ENCODE measurements at places on chromosomes 7 and 10.

GRCh38 chr7:6575281-6576023 is 1.8 kb upstream of the ZDHHC4 start:
- no peak for DNase-seq

GRCh38 chr10:5659702-5660528 is 6.5 kb downstream of the ASB13 start:
- DNase-seq = no peak

DNA sequence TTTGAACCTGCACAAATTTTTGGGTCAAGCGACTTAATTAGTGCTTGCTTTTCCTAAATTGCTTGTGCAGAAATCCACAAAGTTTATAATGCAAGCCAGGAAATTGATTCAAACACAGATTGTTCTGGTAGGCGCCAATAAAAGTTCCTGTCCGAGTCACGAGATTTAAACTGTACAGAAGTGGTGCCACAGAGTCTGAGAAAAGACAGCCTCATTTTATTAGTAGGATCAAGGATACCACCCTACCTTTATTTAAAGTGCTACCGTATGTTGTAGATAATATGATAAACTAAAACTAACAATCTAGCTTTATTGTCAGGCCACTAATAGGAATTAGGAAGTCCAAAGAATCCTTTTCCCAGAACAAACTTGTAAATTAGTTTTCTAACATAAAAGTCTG is 696.7 kb downstream of the TNS3 start:
- DNase-seq = no peak

- DNase-seq = no peak
Measured at GRCh38 chr10:60021361-60021760, 115.0 kb upstream of the CCDC6 start.

DNA sequence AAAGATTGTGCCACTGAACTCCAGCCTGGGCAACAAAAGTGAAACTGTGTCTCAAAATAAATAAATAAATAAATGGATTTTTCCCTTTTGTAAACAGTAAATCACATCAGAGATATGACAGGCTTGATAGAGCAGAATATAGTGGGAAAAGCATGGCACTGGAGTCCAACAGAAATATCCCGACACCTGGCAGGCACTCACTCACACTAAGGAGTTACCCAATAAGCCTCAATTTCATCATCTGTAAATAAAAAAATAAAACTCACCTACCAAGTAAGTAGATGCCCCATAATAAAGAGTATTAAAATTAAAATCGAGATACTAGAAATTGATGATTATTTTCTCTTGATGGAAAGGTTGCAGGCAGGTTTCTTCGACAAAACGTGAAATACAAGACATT is 1.7 kb downstream of the ATE1 start:
- DNase-seq = no peak

- no peak for DNase-seq
Measured at GRCh38 chr10:126402721-126403695, 14.7 kb upstream of the ADAM12 start.

DNA sequence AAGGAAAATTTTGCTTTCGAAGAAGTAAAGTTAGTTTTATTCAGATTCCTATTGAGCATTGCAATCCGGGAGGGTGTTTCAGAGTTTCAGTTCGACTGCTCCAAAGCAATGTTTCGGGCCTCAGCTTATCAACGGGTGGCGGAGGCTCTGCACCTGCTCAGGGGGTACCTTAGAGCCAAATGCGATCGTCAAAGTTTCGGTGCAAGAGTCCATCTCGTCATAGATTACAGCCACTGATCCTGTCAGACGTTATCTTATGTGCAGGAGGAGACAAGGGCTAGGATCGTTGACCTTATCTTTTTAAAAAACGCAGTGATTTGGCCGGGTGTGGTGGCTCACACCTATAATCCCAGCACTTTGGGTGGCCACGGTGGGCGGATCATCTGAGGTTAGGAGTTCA is 3.8 kb upstream of the COX19 start:
- DNase-seq = no peak

DNA sequence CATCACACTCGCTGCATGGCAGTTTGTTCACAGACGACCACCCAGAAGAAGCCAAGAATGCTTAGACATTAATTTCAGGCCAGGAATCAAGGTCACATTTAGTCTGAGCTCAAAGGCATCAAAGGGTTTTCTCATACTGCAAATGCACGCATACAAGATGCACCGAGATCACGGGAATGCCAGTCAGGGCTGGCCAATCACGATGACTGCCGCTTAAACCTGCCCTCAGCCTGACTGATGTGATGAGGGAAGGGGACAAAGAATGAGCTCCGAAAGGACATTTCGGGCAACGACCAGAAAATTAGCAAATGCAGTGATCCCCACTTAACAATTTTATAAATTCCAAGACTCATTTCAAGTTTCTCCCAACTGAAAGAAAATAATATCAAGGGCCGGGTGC is 20.2 kb downstream of the CTBP2 start:
- no peak for DNase-seq

DNA sequence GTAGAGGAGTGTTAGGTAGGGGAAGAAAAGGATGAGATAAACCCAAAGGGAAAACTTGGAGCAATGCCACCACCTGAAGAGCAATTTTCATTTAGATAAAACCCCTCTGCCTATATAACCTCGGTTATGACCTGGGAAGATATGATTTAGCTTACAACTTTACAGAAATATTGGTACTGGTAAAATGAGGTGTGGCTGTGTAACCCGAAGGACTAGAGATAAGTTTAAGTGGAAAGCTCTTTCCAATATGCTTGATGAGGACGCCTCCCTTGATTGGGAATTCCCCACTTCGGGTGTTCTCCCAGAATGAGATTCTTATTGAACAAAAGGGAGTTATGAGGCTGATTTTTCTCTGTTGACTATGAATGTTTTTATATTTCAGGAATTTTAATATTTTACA is 109.5 kb upstream of the CDK6 start:
- no peak for DNase-seq

GRCh38 chr7:98151884-98152283 is 45.2 kb downstream of the LMTK2 start:
- DNase-seq = no peak

DNA sequence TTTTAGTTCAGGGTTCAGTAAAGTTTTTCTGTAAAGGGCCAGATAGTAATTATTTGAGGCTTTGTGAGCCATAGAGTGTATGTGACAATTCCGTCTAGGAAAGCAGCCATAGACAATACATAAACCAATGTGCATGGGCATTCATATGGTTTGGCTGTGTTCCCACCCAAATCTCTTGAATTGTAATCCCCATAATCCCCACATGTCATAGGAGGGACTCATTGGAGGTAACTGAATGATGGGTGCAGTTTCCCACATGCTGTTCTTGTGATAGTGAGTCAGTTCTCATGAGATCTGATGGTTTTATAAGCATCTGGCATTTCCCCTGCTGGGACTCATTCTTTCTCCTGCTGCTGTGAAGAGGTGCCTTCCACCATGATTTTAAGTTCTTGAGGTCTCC is 29.9 kb downstream of the SEC61G start:
- no peak for DNase-seq

- DNase-seq = no peak
Measured at GRCh38 chr10:126956712-126957108, 51.5 kb downstream of the DOCK1 start.

GRCh38 chr10:122097935-122098334 is 109.0 kb downstream of the TACC2 start:
- DNase-seq = no peak

DNA sequence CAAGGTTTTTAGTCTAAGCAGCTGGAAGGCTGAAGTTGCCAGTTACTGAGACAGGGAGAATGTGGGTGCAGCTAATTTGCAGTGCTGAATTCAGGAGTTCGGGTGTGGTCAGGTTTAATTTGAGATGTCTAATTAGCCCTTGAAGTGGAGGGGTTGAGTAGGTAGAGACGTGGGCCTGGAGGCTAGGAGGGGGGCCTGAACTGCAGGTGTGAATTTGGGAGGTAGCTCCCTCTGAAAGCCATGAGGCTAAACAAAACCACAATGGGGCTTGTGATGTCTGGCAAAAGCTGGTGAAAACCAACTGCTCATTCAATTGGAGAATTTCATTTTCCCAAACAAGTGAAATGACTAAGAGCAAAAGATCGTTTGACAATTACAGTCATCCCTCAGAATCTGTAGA is 246.0 kb upstream of the NFE2L3 start:
- no peak for DNase-seq

DNA sequence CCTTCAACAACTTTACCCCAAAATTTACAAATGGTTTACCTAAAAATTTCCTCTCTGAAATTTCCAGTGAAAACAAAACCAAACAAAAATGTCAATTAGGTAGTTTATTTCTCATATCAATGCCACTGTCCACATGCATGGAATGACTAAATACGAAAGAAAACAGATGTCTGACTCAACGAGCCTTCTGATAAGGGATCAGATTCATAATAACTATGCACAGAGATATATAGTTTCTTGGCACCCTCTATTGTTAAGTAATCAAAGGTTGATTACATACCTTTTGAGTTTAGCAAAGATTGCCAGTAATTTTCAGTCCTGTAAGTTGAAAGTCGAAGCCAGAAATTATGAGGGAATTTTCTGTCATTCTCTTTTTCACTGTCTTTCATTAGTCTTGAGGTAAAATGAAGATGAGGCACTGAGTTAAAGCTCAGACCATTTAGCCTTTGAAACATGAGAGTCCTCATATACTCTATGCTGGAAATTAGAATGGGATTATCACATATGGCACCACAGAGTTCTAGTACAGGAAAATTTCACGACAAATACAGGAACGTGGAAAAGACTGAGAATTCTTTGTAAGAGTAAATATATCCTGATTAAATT is 519.1 kb upstream of the ANKRD30A start:
- no peak for DNase-seq

GRCh38 chr7:144137501-144137900 is 14.5 kb downstream of the OR2A14 start:
- no peak for DNase-seq

DNA sequence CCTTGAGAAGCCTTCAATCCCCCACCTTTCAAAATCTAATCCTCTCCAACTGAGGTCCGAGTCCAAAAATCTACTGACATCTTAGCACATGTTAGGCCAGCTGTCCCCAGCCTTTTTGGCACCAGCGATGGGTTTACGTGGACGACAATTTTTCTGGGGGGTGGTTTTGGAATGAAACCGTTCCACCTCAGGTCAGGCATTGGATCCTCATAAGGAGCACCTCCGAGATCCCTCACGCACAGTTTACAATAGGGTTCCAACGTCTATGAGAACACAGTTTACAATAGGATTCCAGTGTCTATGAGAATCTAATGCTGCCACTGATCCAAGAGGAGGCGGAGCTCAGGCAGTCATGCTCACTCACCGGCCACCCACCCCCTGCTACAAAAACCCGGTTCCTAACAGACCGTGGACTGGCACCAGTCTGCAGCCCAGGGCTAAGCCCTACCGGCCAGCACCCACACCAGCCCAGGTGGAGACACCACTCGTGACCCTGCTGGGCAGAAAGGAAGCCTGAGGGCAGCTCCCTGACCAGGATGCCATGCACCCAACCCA is 107.6 kb downstream of the DIP2C start:
- DNase-seq = no peak

GRCh38 chr10:94066411-94066810 is 72.7 kb downstream of the PLCE1 start:
- no peak for DNase-seq

GRCh38 chr10:123398180-123398591 is 244.0 kb downstream of the BUB3 start:
- no peak for DNase-seq

GRCh38 chr10:5961405-5962100 is 15.8 kb downstream of the IL15RA start:
- DNase-seq = no peak

GRCh38 chr7:45625714-45626440 is 51.7 kb downstream of the ADCY1 start:
- DNase-seq = no peak

DNA sequence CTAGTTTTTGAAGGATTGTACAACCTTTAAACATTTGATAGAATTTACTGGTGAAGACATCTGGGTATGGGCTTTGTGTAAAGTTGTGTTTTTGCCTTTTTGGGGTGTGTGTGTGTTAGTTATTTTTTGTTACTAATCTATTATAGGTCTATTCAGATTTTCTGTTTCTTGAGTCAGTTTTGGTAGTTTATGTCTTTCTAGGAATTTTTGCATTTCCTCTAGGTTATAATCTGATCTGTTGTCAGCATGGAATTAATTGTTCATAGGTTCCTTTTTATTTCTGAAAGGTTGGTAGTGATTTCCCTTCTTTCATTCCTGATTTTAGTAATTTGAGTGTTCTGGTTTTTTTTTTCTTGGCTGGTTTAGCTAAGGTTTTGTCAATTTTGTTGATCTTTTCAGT is 17.7 kb downstream of the SEPTIN7 start:
- DNase-seq = no peak

- no peak for DNase-seq
Measured at GRCh38 chr10:69495666-69496065, 44.4 kb downstream of the TSPAN15 start.

DNA sequence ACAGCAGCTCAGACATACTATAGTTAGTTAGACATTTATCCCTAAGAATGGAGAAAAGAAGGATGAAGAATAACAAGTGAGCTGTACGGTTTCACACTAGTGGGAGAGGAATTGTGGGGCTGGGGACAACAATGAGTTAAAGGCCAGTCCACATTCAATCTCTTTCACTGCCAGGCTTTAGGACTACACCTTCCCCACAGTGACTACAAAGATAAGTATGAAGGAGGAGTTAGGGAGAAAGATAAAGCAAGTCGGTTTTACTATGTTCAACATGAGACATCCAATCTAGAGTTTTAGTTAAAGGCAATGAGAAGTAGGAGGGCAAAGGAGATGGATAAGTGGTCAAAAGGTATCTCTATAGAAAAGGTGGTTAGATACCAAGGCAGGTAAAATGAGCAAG is 16.3 kb downstream of the ARHGAP12 start:
- DNase-seq = no peak

- no peak for DNase-seq
Measured at GRCh38 chr7:120703585-120704240, 154.2 kb downstream of the TSPAN12 start.

DNA sequence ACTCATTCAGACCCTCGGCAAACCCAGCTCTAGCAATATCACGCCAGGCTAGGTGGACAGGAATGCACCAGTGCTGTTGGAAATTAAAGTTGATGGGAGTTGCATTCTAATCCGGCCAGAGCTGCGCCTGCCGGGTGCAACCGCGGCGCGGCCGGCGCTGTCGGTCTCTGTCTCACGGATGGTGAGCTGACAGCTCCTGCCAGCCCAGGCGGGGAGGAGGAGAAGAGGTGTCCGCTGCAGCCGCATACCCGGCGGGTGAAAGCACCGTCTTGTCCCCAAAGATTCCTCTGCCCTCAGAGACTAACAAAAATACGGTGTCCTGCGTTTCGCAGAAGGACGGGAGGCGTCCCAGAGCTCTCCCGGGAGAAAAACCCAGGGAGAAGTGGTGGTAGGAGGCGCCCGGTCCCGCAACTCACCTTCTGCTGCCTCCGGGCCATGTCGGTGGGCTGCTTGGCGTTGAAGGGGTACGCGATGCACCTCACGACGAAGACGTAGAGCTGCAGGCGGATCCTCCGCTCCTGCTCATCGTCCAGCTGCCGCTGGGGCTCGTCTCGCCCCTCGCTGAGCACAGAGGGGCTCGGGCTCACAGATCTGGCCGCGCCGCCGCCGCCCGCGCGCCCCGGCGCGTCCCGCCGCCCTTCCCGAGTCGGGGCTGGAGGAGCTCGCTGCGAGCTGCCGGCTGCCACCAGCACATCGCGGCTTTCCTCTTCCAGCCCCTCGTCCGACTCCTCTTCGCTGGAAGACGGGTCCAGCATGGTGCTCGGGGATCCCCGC is 490 bp downstream of the CADPS2 start:
- no peak for DNase-seq
